Activated naive CD4-positive, alpha-beta T cell (primary cell): ENCODE measurements at places on chromosomes 12 and 14.

DNA sequence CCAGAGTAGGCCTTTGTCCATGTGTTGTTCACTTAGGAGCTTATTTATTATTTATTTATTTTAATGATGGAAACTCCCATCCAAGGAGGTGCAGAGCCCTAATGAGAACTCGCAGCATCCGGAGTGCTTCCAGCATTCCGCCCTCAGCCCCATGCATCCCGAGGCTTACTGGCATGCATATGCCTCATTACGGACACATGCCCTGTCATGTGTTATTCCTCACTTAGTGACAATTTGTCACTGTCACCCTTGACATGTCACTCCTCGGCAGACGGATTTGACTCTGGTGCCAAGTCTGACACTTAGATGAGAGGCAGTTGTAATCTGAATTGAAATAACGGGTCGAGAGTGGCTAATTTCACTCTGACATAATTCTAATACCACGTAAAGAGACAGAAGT, 132.8 kb downstream of the VRK1 start:
- DNase-seq: no peak

- no peak for DNase-seq
Measured at GRCh38 chr12:49367381-49368239, at the start of gene SPATS2. Gene SPATS2 (plus strand): TSS chr12:49367462. CDS start chr12:49461013, 93,551 bp downstream.

DNA sequence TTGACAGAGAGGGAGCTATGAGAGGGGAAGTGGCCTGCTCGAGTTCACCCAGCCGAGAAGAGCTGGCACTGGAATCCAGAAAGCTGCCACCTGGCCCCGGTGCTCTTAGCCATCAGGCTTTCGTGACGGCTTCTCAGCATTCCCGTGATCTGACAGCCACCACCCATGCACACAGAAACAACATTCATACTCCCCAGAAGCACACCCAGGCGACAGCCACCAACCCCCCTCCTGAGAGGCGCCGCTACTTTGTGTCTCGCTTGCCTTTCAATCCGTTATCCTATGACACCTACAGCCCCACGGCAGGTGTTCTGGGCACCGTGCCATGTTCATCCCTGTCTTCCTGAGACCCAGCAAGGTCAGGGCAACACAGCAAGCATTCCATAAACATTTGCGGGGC, 31.4 kb downstream of the PSMC1 start:
- DNase-seq: no peak

GRCh38 chr12:3152892-3153291, 75.7 kb downstream of the TSPAN9 start:
- DNase-seq: no peak

- DNase-seq: no peak
Measured at GRCh38 chr12:54549774-54550451, 512 bp downstream of the PDE1B start.

DNA sequence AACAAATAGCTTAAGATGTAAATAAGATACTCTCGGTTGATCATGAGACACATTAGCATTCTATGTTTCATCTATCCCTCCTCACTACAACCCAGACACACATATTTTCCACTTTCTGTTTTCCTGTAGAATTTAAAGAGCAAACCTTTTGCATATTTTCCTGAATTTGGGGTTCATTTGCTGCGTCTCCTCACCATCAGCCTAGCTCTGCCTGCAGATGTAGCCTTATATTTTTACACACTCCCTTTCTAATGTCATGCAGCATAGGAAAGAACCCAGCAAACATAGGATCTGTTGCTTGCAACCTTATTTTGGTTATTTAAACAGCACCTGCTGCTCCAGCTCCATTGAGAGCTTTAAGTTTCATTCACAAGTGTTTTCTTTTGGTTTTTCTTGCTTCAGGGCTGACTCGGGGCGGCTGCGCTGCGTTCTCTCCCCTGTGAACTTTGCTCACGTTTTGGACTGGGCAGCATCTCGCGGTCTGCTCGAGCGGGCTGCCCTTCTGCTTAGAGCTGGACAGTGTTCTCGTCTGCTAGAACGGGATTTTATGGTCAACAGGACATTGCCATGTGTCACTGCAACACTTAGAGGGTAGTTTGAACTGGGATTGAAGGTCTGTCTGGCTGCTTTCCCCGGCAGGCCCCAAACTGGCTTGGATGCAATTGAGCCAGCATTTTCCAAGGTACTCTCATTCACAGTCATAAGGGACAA, 57.8 kb upstream of the VRK1 start:
- DNase-seq: no peak

GRCh38 chr12:87812030-87812429, 217.2 kb downstream of the C12orf50 start:
- no peak for DNase-seq

DNA sequence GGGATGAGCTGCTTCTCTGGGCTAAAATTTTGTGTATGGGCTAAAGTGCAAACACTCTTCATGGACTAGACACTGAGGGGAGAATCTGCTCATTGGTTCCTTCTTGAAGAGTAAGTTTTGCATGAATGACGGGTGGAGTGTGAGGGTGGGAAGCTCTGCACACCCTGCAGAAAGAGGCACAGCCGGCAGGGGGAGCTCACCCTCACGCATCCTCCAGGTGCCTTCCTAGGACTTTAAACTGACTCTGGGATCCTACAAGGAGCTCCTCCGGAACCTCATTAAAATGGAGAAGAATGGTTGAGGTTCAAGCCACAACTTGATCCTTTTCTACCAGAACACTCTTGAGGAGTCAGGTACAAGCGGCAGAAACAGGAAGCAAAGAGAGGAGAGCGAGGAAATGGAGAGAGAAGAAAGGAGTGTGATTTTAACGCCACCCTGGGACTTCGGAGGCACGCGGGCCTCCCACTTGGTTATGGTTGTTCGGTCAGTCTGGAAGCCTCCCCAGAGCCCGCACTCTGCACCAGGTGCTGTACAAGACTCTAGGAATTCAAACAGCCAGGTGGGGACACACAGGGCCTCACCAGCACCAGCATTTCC, 87.5 kb downstream of the SETD3 start:
- no peak for DNase-seq

DNA sequence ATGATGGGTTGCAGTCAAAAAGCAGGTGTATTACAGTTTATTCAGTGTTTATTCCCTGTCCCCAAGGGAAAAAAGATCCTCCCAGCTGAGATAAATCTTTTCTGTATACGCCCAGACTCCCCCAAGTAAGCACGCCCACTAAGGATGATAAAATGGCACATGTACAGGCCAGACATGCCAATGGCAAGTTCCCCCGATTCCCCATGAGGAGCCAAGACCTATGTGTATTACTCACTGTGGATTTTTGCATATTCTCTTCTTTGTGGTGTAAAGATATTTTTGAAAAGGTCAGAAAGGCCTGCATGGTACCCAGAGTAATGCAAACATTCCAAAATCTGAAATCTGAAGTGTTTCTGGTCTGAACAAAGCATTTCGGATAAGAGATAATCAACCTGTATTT, 22.2 kb downstream of the NR2C1 start:
- DNase-seq: no peak

GRCh38 chr14:56202256-56202655, 84.0 kb downstream of the PELI2 start:
- no peak for DNase-seq

DNA sequence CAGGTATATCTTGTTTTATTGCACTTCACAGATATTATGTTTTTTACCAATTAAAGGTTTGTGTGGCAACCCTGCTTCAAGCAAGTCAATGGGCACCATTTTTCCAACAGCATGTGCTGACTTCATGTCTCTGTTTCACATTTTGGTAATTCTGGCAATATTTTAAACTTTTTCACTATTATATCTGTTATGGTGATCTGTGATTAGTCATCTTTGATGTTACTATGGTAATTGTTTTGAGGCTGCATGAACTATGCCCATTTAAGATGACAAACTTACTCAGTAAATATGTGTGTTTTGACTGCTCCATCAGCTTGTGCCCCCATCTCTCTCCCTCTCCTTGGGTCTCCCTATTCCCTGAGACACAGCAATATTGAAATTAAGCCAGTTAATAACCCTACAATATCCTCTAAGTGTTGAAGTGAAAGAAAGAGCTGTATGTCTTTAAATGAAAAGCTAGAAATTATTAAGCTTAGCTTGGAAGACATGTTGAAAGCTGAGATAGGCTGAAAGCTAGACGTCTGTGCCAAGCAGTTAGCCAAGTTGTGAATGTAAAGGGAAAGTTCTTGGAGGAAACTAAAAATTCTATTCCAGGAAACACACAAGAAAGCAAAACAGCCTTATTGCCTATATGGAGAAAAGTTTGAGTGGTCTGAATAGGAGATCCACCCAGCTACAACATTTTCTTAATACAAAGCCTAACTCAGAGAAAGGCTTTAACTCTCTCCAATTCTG, 365.1 kb downstream of the ATP23 start:
- DNase-seq: no peak

DNA sequence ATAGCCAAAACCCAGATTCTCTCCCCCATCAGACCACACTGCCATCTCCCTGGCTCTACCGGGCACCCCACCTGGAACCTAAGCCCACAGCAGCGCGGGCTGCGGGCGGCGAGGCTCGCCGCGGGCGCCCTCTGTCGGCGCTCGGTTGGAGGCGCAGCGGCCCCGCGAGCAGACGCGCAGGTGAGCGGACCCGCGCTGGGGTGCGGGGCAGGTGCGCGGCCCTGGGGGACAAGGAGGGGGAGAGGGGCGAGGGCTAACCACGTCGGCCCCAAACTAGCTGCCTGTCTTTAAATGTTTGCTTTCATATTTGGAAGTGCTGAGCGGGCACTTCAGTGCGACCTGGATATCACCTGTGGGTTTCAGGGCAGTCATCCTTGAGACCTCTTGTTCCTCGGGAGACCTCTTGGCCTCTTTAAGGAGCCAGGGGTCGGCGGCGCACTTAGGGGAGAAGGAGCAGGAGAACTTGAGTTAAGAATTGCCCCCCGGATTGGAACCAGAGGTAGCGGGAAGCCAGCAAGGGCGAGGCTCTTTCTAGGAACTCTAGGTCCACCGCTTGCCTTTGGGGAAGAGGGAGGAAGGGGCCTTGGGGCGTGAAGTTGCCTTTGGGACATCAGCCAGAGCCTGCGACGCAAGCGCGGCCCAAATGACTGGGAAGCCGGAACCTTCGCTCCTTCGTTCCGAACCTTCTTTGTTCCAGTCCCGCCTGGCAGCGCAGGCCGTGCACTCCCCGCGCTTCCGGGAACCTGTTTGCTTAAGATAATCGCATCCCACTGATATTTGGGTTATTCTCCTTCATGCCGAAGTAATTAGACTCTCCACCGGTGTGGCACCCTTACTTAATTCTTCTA, 78.7 kb downstream of the NEDD1 start:
- DNase-seq: no peak

DNA sequence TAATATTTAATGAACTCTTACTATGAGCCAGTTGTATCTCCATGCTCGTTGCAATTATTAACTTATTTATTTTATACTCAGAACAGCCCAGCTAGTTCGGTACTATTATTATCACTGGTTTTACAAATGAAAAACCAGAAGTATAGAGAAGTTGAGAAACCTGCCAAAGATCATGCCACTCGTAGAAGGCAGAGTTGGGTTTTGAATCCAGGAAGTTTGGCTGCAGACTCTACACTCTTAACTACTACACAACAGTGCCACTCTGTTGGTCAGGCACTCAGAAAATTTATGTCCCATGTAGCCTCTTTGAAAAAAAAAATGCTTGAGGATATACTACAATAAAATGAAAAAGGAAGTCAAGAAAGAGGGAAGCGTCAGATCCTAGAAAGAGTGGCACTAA, 71.5 kb upstream of the ARID2 start:
- DNase-seq: no peak

DNA sequence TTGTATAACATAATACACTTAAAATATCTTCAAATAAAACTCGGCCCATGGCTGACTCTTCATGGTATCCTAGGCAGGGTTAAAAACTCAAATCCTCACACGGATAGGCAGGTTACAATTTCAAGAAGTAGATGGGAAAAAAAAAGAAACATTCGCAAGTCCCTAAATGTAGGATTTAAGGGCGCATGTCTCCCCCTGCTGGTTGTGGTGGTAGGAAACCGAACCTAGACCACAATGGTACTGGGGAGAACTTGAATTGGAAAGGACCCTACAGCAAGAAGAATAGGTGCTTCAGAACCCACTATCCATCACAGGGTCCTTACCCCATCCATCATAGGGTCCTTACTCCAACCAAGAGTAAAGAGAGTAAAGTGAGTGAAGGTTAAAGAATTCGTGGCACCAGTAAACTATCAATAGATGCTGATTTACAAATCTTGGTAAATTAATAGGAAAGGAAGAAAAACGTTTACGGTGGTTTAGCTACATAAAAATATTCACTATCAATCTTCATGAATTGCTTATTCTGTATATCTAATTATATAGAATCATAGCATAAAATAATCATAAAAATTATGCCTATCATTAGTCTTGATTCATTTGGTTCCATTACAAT, 3.3 kb upstream of the CIPC start:
- DNase-seq: peak; percentile 39

DNA sequence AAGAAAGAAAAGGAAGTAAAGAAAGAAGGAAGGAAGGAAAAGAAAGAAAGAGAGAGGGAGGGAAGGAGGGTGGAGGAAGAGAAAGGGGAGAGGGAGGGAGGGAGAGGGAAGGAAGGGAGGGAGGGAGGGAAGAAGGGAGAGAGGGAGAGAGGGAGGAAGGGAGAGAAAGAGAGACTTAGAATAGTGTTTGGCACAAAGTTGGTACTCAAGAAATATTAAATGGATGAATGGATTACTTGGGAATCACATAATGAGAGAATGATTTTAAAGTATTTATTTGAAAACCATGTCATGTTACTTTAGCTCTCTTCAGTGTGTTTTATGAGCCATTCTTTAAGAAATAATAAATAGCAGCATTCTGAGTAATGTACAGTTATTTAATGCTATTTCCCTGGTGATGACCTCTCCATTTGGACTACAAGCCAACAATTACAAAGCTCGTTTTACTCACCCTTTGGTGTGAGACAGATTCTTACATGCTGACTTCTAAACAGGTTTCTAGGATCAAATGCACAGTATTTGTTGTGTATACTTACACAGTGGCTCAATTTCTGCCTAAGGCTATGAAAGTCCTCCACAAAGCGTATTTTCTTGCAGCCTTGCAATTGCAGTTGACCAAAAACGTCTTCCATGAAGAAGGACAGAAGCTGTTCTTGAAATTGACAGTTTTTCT, 861 bp downstream of the IL26 start:
- DNase-seq: no peak

- no peak for DNase-seq
Measured at GRCh38 chr14:105660816-105661531, 134.6 kb downstream of the TMEM121 start.

GRCh38 chr14:78709795-78710557, 539.8 kb downstream of the NRXN3 start:
- DNase-seq: no peak

- DNase-seq: no peak
Measured at GRCh38 chr12:5556946-5557673, 125.2 kb downstream of the NTF3 start.

GRCh38 chr12:93115198-93115601, 186.1 kb upstream of the EEA1 start:
- no peak for DNase-seq

GRCh38 chr12:95351748-95352147, 122.2 kb upstream of the METAP2 start:
- no peak for DNase-seq

DNA sequence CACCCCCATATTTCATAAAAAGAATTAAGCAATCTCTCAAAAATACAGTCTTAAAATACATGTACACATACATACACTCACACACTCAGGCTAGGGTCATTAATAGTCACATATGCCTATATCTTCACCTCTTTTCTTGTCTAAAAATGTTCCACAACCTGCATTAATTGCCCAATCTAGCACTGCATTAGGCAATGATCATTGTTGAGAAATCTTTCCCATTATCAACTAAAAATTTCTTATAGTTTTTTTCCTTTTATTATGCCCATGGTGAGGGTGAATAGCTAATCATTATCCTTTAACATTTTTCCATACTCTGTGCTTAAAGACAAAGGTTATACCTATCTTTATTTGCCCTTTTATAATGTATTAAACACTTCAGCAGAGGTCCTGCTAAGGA, 38.3 kb downstream of the FSCB start:
- no peak for DNase-seq
